Fibroblast of skin of back (primary cell): ENCODE measurements at places on chromosomes 6 and 20.

DNA sequence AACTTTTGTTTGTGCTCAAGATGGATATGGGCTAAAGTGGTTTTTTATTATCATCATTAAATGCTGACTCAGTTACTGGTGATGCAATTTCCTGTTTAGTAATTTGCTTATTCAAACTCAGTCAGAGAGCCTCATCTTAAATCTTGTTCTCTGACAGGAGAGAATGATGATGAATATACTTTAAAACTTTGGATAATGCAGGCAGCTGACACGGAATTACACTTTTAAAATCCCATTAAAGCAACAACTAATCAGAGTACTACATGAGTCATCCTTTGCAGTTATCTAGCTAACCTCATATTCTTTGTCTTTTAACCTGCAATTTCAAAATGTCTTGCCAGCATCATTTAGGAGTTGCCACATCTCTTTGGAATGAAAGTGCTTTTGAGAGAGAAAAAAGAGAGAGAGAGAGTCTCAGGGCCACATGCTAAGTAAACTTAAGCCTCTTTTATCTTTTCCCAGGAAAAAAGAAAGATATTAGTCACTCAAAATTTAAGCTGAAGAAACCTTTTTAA, 9.2 kb upstream of the C6orf141 start:
- DNase-seq: peak; percentile 28

DNA sequence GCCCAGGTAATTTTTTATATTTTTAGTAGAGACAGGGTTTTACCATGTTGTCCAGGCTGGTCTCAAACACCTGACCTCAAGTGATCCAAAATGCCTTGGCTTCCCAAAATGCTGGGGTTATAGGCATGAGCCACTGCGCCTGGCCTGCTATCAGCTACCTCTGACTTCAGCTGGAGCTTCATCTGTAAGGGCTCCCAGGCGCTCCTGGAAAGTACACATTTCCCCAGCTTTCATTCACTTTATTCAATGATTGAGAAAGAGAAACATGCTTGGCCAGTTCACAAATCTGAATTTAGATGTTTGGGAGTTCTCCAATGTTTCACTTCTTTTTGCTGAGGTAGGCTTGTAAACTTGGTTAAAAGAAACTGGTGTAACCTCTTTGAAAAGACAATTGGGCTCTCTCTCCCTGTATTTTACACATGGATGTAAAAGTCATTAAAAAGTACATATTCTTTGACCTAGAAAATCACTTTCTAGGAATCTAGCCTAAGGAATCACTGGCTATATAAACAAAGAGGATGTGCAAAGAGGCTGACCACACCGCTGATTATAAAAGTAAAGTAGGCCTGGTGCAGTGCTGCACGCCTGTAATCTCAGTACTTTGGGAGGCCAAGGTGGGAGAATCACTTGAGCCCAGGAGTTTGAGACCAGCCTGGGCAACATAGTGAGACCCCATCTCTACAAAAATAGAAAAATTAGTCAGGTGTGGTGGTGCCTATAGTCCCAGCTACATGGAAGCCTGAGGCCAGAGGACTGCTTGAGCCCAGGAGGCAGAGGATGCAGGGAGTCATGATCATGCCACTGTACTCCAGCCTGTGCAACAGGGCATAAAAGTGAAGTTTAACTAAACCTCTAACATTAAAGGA, 128.9 kb downstream of the BACH2 start:
- no peak for DNase-seq

DNA sequence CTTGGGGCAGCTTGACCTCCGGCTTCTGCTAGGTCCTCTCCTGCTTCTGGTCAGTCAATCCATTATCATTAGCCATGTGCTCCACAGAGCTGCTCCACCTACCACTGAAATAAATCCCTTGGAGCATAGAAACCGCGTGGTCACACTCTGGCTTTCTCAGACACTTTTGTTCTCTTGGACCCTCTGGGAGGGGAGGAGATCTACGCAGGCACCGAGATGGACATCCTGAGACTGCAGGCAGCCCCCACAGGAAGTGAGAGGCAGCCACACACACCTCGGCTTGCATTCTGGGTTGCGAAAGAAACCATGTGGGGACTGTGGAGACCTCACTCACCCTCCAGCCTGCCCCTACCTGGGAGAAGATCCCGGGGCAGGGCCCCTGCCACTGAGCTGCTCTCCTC, 79.5 kb downstream of the FYN start:
- DNase-seq: no peak

GRCh38 chr20:52539891-52540290, 348.3 kb upstream of the ZFP64 start:
- DNase-seq: no peak

DNA sequence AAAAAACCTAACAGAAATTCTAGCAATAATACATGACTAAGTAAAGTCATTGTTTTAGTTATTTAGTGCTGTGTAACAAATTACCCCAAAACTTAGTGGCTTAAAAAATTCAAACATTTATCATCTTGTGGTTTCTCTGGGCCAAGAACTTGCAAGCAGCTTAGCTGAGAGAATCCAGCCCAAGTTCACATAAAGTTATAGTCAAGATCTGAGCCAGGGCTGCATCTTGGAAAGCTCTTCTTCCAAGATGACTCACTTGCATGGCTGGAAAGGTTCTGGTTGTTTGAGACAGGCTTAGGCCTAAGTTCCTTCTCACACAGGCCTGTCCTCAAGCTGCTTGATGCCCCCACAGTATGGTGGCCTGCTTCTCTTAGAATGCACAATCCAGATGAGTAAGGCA, 217.8 kb upstream of the TSHZ2 start:
- no peak for DNase-seq

DNA sequence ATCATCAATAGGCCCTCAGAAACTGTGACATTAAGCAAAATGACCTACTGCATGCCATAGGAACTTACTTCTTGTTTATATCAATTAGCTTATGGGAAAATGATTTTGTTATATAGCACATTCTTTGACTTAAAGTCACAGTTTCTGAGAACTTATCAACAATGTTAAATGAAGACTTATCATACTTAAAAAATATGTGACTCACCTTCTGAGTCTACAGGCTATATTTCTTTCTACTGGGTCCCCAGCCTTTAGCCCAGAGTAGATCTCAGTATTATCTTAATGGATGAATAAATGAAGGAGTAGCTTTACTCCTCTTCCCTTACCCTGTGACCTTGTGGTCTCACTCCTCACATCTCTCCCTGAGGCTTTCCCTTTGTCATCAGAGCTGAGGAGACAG, 180.2 kb downstream of the MAFB start:
- DNase-seq: peak; percentile 49

DNA sequence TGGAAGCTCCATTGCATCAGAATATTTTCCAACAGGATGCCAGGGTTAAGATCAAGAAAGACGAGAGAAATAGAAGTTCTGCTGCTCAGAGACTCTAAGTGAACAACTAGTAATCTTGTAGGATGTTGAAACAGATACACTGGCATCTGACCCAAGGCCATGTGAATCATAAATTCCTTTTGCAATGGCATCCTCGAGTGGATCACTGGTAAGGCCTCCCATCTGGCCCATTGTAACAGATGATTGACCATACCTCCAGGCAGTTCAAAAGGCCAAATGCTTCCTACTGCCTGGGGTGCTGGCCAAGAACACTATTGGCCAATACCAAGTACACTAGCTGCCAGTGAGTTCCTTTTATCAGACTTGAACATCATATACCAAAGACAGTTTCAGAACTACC, 9.9 kb upstream of the SLC17A3 start:
- no peak for DNase-seq

DNA sequence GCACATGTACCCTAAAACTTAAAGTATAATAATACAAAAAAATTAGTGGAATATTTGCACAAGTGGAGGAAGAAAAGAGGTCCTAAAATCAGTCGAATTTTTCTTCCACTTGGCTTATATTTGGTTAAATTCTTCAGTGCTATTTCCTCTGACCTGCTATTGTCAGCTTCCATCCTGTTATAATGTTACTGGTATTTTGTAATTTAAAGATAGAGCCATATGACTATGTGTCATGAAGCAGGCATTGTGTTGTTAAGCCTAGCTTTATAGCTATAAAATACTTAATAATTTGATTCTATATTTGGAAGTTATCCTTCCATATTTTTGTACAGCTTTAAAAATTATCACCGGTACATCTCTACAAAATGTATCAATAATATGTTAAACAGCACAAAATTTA, 455.9 kb upstream of the MARCKS start:
- DNase-seq: no peak

DNA sequence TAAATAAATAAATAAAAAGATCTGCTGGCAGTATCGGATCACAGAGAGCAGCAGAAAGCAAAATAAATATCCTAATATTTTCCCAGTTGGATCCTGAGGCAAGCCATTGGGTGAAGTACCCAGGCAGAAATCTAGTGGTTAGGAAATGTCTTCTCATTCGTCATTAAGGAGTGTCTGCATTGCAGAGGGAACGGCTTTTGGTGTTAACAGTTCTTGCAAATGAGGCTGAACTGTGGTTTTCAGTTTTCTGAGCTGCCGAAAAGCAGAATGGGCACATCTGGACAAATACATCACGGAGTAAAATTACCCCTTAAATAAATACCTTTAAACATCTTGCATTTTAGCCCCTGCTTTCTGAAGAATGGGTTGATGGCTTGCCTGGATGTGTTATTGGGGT, 82.3 kb upstream of the MPC1 start:
- no peak for DNase-seq

DNA sequence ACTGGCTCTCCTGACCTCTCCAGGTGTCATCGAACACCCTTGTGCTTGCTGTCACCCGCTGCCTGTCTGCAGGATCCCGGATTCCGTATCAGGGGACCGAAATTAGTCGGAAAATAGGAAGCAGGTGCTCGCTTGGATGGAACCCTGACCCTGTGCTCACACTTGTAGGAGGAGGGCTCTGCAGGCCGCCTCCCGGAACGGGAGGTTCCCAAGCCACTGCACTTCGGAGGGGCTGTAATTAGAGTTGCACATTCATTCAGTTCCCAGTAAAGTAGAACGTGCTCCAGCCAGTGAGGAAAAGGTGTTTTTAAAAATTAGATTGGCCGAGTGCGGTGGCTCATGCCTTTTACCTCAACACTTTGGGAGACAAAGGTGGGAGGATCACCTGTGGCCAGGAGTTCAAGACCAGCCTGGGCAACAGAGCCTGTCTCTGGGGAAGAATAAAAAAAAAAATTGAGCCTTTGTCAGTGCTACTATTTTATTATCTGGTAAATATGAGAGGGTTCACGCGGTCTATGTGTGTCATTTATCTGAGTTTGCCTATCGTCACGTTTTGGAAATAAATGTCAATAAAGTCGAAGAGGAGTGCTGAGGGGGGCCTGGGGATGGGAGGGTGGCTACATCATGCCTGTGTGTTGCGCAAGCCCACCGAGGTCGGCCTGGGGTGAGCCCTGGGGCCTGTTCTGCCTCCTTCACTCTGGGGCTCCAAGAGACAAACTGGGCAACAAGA, 1.5 kb upstream of the GMEB2 start:
- peak; percentile 72 for DNase-seq

DNA sequence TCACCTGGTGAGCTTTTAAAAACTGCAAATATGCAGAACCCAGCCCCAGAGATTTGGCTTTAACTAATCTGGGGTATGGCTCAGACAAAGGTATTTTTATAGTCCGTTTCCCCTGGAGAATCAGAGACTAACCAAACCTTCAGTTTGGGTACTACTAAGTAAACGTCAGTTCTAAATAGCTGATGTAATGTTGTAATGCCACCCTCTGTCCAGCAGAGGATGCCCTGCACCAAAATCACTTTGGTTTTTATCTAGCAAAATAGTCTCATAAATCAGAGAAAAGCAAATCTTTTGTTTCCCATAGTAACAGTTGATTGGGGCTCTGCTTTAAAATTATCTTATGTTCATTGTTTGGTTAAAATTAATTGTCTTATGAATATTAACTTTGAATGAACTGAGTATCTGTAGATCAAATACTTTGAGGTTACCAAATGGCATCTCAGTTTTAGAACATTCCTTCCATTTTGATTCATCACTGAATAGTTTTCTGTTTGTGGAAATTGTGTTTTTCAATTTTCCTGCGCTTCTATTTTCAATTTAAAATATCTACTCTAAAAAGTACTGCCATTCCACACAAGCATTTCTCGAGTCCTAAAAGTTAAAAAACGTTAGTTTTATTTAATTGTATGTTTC, 278.3 kb upstream of the PLCB4 start:
- peak; percentile 62 for DNase-seq

DNA sequence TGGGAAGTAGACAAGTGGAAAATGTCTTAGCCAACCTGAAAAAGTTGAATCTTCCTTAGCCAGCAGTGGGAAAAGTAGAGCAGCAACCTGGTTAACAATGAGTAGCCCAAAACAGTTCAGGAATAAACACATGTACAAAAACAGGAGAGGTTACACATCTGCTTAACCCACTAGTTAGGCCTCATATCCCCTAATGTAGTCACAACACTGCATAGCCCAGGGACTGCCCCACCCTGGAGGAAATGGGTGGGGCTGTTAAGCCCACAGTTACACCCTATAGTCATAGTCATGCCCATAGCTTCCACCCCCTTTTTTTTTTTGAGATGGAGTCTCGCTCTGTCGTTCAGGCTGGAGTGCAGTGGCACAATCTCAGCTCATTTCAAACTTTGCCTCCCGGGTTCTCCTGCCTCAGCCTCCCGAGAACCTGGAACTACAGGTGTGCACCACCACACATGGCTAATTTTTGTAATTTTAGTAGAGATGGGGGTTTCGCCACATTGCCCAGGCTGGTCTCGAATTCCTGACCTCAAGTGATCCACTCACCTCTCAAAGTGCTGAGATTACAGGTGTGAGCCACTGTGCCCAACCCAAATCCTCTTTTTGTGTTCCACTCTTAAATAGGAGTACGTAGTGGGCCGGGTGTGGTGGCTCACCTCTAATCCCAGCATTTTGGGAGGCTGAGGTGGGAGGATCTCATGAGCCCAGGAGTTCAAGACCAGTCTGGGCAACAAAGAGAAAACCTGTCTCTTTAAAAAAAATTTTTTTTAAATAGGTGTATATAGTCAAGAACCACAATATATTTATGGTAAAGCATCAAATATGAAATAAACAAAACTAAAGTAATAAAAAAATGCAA, 24.5 kb downstream of the ILRUN start:
- peak; percentile 79 for DNase-seq

DNA sequence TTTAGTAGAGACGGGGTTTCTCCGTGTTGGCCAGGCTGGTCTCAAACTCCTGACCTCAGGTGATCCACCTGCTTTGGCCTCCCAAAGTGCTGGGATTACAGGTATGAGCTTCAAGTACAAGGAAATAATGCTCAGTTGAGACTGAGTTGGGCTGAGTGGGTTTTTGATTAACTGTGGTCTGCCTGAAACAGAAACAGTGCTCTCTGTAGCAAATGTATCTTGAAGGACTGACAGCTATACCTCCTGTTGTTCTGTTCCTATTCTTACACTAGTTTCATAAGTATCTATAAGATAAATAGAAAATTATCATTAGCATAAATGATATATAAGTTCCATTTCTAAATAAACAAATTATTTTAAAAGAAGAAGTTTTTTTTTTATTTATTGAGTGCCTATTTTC, 142.8 kb upstream of the PTPRK start:
- DNase-seq: no peak

- no peak for DNase-seq
These were observed 15.7 kb upstream of the IGF2R start for GRCh38 chr6:159953091-159953601.

- DNase-seq: no peak
These were observed 3.4 kb downstream of the MBOAT1 start for GRCh38 chr6:20208687-20209378.
